Heart left ventricle (tissue), 16 donors: ENCODE measurements at places on chromosomes 13 and 19. TPM values are rescaled to one million over a fixed set of nuclear protein-coding genes. Genes with fewer than 3 reads are reported as not detected.

- H3K4me3 ChIP-seq, result no peak overlapping the region
- H3K27me3 ChIP-seq, result no peaks in the 10 kb centered on the region
- no peak overlapping the region for H3K27ac ChIP-seq
- peaks cover 20% of the 10 kb centered on the region for H3K4me1 ChIP-seq
Observed at GRCh38 chr19:1901940-1902404, 3.2 kb upstream of the ADAT3 start.

GRCh38 chr19:49712397-49712859 is 21.5 kb downstream of the CPT1C start:
- peak; percentile 53 for DNase-seq
- H3K36me3 ChIP-seq, result no peaks in the 10 kb centered on the region
- H3K27ac ChIP-seq, result no peak overlapping the region
- H3K4me1 ChIP-seq, result no peaks in the 10 kb centered on the region

DNA sequence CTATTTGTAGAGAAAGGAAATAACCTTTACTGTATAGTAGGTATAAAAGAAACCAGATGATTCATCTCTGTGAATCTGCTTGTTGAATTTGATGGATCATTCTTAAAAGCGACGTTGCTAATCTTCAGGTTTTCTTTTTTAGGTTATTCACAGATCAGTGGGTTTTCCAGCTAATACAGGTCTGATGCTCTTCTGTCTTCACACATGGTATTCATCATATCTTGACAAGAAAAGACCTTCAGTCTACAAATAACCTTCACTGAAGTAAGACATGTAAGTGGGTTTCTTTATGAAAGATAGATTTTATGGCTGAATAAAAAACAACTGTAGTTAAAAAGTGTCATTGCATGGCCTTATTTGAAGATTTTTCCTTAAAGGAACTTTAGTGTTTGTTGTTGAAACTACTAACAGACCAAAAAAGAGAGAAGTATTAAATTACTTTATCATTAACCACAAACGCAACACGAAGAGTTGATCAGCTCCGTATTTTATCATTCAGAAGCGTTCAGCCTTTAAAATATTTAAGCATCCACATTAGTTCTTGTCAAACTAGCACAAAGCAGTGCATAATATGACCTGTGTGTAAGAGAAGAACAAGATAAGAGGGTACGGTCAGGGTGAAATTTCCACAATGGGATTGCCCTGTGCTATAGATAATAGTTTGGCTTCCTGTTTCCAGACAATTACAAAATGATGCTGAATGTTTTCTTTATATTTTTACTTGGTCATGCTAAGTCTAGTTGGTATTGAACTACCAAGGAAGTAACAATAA is 299.5 kb downstream of the MZT1 start:
- H3K27me3 ChIP-seq, result no peaks in the 10 kb centered on the region
- DNase-seq, result no peak
- H3K36me3 ChIP-seq, result no peaks in the 10 kb centered on the region
- no peak overlapping the region for H3K4me3 ChIP-seq

- H3K36me3 ChIP-seq, result peaks cover 14% of the 10 kb centered on the region
- no peak for DNase-seq
- H3K27ac ChIP-seq, result peak overlapping the region; percentile 95
- peaks cover 8% of the 10 kb centered on the region for H3K4me1 ChIP-seq
- no peaks in the 10 kb centered on the region for H3K27me3 ChIP-seq
Observed at GRCh38 chr19:11198769-11199424, 1.6 kb upstream of the KANK2 start.

DNA sequence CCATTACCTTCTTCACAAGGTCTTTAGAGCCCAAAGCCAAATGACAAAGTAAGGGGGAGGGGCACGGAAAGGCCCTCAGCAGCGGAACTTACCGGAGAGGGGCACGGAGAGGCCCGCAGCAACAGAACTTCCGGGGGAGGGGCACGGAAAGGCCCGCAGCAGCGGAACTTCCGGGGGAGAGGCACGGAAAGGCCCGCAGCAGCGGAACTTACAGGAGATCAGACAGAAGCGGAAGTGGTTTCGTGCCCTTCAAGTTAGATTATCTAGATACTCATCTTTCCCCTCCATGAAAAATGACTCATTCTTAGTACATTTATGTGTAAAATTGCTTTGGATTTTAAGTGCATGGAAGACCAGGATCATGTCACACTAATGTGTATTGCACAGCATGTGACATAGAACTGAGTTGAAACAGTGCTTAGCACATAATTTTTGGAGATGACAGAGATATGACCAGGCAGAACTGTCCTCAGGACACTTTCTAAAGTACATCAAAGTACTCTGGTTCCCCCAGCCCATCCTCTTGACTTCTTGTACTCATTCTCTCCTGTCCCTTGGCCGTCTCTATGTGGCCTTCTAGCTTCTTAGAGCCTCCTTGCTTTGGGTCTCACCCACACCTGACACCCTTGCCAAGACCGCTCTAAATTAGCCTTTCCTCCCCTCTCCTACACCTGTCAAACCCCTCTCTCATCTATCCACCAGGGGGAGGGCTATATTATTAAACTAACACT is 25.7 kb upstream of the TPTE2 start:
- DNase-seq, result peak; percentile 30
- no peaks in the 10 kb centered on the region for H3K4me1 ChIP-seq
- no peak overlapping the region for H3K4me3 ChIP-seq
- no peaks in the 10 kb centered on the region for H3K36me3 ChIP-seq

- no peaks in the 10 kb centered on the region for H3K36me3 ChIP-seq
- peaks cover 28% of the 10 kb centered on the region for H3K4me1 ChIP-seq
- no peak for DNase-seq
- peak overlapping the region; percentile 71 for H3K4me3 ChIP-seq
- no peaks in the 10 kb centered on the region for H3K27me3 ChIP-seq
Observed at GRCh38 chr19:58387338-58388174, 487 bp downstream of the RPS5 start.

GRCh38 chr19:19010551-19010950 is 22.8 kb downstream of the SUGP2 start:
- no peaks in the 10 kb centered on the region for H3K27me3 ChIP-seq
- no peak for DNase-seq
- H3K4me1 ChIP-seq, result no peaks in the 10 kb centered on the region
- H3K4me3 ChIP-seq, result no peak overlapping the region
- H3K27ac ChIP-seq, result no peak overlapping the region
- peaks cover 96% of the 10 kb centered on the region for H3K36me3 ChIP-seq

- no peaks in the 10 kb centered on the region for H3K36me3 ChIP-seq
- DNase-seq, result peak; percentile 41
- no peaks in the 10 kb centered on the region for H3K4me1 ChIP-seq
- H3K4me3 ChIP-seq, result no peak overlapping the region
- no peaks in the 10 kb centered on the region for H3K27me3 ChIP-seq
- no peak overlapping the region for H3K27ac ChIP-seq
Observed at GRCh38 chr13:65926750-65927171, 1303.4 kb downstream of the PCDH9 start.

DNA sequence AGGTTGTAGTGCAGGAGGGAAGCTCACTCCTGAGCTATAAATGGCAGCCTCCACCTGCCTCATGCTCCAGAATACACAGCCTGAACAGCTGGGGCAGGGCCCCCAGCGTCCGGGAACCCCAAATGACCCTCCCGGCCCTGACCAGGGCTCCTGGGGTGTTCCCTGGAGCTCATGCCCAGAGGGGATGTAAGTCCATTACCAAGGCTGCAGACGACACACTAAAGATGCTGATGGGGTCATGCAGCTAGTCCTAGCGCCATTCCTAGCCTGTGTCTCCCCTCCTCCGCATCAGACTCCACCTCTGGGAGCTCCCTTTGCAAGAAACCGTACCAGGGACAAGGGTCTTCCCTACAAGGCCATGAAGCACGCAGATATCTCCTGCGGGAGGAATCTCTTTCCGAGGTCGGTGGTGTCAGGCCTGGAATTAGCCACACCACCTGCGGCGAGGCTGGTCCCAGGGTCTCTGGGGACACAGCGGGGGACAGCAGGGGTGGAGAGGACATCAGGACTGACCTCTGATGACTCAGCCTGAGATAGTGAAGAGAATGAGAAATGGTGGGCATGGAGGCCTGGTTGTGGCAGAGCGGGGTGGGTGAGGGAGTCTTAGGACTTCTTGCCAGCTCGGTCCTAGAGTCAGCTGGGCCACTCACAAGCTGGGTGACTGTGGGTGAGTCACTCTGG is 11.9 kb upstream of the TPM4 start:
- peaks cover 14% of the 10 kb centered on the region for H3K4me1 ChIP-seq
- no peaks in the 10 kb centered on the region for H3K27me3 ChIP-seq
- no peak overlapping the region for H3K4me3 ChIP-seq
- no peaks in the 10 kb centered on the region for H3K36me3 ChIP-seq

DNA sequence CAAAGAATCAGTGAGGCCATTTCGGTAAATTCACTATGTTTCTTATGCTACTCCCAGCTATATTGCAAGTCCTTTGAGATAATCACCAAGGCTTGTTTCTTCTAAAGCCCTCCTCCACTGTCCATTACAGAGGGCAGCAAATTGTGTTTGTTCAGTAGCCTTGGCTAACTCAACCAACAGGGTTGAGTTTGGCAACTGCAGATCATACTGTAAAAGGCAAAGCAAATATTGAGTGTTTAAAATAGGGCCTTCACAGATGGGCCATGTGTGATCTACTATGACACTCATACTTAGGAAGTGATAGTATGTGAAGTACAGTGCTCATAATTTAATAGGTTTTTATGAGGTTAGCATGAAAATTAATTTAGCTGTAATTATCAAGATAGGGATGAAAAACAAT is 171.3 kb downstream of the DACH1 start:
- H3K27ac ChIP-seq, result no peak overlapping the region
- H3K36me3 ChIP-seq, result no peaks in the 10 kb centered on the region

DNA sequence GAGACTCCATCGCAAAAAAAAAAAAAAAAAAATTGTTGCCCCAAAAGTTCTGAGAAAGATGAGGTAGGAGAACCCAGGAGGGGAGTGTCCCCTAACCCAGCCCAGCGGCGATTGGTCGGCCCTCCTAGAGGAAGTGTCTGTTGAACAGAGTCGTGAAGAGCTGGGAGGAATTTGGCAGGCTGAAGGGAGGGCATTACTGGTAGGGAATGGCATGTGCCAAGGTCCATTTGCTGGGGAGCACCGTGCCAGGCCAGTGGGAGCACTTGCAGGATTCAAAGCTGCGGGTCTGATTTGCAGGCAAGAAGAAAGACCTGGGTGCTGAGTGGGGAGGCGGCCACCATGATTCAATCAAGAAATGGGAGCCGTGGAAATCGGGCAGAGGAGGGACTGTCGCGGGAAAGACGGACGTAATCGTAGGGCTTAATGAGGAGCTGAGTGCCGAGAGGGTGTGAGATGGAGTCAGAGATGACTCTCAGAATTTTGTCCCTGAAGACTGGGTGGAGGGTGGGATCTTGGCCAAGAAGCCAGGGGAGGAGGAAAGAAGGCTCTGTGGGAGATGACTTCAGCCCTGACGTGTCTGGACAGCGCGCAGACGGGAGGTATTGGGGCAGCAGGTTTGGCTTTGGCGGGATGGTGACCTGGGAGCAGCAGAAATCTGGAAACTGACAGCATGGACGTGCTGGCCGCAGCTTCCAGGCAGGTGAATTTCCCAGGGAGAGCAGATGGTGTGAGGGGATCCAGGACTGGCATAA is 15.4 kb downstream of the CERS4 start:
- peak overlapping the region; percentile 12 for H3K27ac ChIP-seq
- no peaks in the 10 kb centered on the region for H3K36me3 ChIP-seq
- no peak overlapping the region for H3K4me3 ChIP-seq
- H3K4me1 ChIP-seq, result no peaks in the 10 kb centered on the region
- H3K27me3 ChIP-seq, result no peaks in the 10 kb centered on the region

GRCh38 chr19:30335306-30335886 is 36.8 kb upstream of the ZNF536 start:
- H3K27ac ChIP-seq, result no peak overlapping the region
- no peaks in the 10 kb centered on the region for H3K4me1 ChIP-seq
- H3K36me3 ChIP-seq, result no peaks in the 10 kb centered on the region
- no peak overlapping the region for H3K4me3 ChIP-seq
- no peaks in the 10 kb centered on the region for H3K27me3 ChIP-seq

GRCh38 chr19:47097396-47098201 is 16.0 kb downstream of the ZC3H4 start:
- H3K36me3 ChIP-seq, result peaks cover 14% of the 10 kb centered on the region
- H3K27ac ChIP-seq, result peak overlapping the region; percentile 74
- H3K4me1 ChIP-seq, result peaks cover 63% of the 10 kb centered on the region
- peak overlapping the region; percentile 8 for H3K4me3 ChIP-seq

- H3K36me3 ChIP-seq, result no peaks in the 10 kb centered on the region
- no peaks in the 10 kb centered on the region for H3K4me1 ChIP-seq
Observed at GRCh38 chr19:34075661-34076091, 96.6 kb upstream of the LSM14A start.

DNA sequence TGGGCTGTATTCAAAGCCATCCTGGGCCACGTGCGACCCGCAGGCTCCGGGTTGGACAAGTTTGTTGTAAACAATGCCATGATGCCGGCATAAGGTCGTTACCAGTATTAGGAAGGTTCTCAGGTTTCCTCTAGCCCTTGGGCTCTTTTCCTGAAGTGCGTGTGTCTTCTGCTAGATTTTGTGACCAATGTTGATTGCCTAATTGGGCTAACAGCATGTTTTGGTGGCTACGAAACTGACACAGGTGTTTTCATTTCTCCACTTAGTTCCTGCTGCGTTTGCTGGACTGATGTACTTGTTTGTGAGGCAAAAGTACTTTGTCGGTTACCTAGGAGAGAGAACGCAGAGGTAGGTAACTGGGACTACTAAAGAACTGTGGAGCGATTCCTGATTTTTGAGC is 20.3 kb downstream of the ALOX5AP start:
- H3K27ac ChIP-seq, result no peak overlapping the region
- no peaks in the 10 kb centered on the region for H3K27me3 ChIP-seq
- H3K36me3 ChIP-seq, result no peaks in the 10 kb centered on the region
- no peak overlapping the region for H3K4me3 ChIP-seq

DNA sequence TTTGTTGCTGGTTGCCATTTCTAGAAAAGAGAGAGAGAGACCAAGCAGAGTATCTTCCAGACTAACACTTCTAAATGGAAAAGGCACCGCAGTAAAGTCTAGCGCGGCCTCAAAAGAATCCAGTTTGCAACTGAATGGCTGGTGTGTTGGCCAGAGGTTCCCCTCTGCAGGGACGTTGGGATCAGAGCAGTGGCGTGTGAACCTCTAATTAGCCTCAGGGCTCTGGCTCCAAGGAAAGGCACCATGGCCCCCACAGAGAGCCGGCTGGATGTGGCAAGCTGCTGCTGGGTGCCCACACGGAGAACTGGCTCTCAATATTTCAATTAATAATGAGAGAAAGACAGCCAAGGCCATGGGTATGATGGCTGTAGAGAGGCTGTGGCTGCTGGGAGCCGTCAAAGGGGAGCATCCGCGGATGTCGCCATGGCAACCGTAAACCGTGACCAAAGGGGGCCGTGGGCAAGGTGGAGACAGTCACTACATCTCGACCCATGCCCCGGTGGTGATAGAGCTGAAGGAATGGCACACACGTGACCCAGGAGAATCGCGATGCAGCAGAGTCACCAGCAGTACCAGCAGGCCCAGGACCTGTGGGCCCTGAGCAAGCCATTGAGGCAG is 9.5 kb downstream of the VSTM2B start:
- peak; percentile 13 for DNase-seq
- H3K36me3 ChIP-seq, result no peaks in the 10 kb centered on the region
- no peaks in the 10 kb centered on the region for H3K4me1 ChIP-seq
- H3K4me3 ChIP-seq, result no peak overlapping the region
- H3K27ac ChIP-seq, result no peak overlapping the region

GRCh38 chr13:114106526-114106925 is 25.9 kb downstream of the RASA3 start:
- no peak overlapping the region for H3K27ac ChIP-seq
- peak; percentile 18 for DNase-seq
- H3K36me3 ChIP-seq, result no peaks in the 10 kb centered on the region
- no peaks in the 10 kb centered on the region for H3K27me3 ChIP-seq

Gene PRR22
- total RNA-seq, result 1.6 TPM

Gene EID2
- total RNA-seq, result 11.4 TPM

Gene ACP7
- total RNA-seq, result not detected

Gene CERS1
- 0.52 TPM for total RNA-seq

Gene GATAD2A
- 20.2 TPM for total RNA-seq
